NB4 (cell line): ENCODE measurements at places on chromosomes 3 and 15.

DNA sequence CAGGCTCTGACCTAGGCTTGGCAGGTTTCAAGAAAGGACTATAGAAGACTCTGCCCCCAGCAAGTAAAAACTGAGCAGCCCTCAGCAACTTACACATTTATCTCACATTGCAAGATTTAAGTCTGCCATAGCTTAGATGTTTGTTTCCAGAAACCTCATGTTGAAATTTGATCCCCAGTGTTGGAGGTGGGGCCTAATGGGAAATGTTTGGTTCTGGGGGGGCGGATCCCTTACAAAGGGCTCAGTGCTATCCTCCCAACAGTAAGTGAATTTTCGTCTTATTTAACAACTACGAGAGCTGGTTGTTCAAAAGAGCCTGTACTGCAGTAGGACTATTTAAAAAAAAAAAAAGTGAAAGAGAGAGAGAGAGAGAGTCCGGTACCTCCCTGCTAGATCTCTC is 125.2 kb upstream of the PROK2 start:
- no peak for DNase-seq

DNA sequence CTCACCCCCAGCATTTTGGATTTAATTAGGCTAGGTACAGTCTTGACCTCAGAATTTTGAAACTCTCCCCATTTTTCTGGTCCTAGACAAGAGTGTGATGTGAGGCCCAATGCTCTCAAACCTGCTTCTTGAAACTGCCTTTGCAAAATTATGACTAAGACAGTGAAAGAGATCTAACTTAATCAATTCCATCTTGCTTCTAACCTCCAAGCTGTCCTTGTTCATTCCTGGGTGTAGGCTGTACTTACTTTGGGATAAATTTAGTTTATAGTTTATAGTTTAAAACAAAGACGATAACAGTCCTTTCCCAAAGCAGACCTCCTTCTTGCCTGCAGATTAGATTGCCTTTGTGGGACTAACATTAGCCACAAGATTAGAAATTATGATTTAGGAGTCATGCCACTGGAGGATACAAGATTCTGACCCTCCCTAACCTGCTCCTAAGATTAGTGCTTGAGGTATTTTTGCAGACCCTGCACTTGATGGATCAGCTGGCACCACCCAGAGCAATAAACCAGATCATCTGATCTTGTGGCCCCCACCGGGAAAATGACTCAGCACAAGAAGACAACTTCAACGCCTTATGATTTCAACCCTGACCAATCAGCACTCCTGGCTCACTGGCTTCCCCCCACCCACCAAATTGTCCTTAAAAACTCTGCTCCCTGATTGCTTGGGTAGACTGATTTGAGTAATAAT is 59.6 kb downstream of the CD200R1L start:
- DNase-seq: no peak

- no peak for DNase-seq
Observed at GRCh38 chr15:89178307-89178977, 42.9 kb downstream of the RLBP1 start.

DNA sequence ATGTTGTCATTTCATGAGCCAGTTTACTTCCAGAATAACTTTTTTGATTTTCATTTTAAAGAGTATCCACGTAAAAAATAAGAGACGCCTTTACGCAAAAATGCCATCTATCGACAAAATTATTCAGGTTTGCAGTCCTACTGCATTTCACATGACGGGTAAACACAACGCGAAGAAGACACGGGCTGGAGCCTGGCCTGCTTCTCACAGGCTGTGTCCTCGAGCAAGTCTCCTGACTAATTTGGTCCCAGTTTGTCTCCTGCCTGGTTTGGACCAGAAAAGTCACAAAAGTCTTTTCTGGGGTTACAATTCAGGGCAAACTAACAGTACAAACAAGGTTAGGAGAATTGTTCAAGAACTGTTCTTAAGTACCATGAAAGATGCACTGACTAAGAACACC is 51.7 kb downstream of the CHSY1 start:
- no peak for DNase-seq

DNA sequence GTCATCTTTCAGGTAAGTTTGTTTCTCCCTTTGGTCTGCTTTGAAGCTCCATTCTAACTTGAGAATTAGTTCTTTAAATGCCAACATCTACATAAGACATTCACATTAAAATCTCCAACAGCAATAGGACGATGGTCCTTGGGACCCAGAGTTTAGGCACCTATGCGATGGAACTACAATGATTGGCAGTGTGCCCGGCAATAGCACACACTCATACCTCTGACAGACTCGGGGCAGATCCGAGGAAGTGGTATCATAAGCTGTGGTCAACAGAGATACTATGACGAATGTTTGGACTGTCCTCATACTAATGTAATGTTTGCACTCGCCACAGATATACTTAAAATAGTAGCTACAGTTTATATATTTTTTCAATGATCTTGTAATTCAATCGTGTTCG is 34.2 kb upstream of the NR2F2 start:
- DNase-seq: no peak

GRCh38 chr3:130915567-130916292 is 21.8 kb downstream of the ATP2C1 start:
- DNase-seq: peak; percentile 21

GRCh38 chr15:64621056-64621455 is 154.3 kb downstream of the RBPMS2 start:
- no peak for DNase-seq

- no peak for DNase-seq
Observed at GRCh38 chr3:24953060-24953771, 458.6 kb upstream of the THRB start.

GRCh38 chr3:55252921-55253320 is 234.2 kb downstream of the WNT5A start:
- no peak for DNase-seq
